Stimulated activated naive B cell treated with anti-CD40 and anti-IgM and Interleukin-4, amounts not matched to agents 10 μg/mL and 1 μg/mL and 100 μg/mL, for 72 hours (primary cell): ENCODE measurements at places on chromosomes 1 and 21.
A peak's percentile ranks its signal among the peaks of the same experiment; 100 is the strongest.

GRCh38 chr1:43919906-43920305 lies 13.7 kb upstream of the ARTN start:
- no peak for DNase-seq

DNA sequence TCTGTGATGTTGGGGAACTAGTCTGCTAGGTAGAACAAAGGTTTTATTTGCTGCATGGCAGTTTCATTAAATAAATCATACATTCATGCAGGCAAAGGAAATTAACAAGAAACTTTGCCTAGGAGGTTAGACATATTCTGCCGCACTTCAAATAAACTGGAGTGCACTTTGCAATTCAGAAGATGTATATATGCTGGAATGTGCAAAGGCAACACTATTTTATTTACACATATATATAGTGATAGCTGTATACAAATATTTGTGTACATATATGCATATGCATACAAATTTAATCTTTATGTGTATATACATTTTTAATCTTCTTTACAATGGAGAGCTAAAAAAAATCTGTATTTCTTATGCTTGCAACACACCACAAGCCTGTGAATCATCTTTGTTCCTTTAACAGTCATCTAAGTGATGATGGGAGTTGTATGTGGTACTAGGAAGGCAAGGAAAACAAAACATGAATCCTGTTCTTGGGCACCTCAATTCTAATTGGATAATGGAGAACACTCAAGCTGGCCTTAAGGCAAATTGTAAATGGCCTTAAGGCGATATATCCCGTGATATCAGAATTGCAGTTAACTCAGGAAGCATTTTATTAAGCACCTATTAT lies 605.8 kb upstream of the CAMK1G start:
- DNase-seq, result no peak

DNA sequence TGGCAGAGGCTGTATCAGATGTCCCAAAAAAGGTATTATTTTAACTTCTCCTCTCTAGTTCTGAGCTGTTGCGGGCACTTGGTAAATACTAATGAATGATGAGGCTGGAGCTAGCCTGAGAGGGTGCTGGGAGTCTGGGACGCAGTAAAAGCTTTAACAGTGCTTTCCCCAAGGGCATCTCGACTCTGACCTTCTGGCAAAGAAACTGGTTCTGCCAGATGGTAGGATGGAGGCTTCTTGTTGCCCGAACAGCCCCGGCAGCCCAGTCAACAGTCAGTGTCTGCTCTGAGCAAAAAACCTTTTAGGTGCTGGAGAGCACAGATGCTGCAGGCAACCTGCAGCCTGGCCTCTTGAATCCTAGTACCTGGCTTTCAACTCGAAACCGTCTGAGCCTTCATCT lies 2.5 kb upstream of the PNRC2 start:
- no peak for DNase-seq

DNA sequence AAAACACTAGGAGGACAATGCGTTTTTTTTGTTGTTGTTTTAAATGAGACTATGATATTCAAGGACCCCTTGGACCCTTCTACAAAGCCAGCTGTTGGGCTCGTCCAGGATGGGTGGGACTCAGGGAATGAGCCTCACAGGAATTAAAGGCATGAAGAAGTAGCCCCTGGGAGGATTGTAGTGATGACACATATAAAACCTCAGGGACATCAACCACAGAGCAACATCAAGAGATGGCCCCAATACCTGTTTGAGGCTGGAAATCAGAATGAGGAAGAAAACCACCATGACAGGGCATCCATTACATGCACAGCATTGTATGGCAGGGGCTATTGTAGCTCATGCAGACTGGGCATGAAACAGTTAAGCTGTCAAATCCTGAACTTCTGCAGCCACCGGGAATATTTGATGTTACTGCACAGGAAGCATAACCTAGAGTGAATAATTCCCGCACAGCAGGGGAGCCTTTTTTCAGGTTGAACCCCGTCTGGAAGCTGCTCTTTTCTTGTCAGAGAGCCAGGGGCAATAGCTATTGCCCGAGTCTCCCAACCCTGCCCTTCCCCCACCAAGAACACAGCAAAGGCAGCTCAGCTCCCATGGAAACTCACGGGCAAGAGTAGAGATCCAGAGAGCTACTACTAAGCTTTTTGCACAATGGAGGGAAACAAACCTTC lies 140.2 kb upstream of the FGGY start:
- DNase-seq, result no peak

GRCh38 chr1:15738416-15739113 lies 2.5 kb downstream of the SLC25A34 start:
- DNase-seq, result no peak

GRCh38 chr21:41868062-41868710 lies 11.0 kb downstream of the PRDM15 start:
- DNase-seq, result peak; percentile 45

DNA sequence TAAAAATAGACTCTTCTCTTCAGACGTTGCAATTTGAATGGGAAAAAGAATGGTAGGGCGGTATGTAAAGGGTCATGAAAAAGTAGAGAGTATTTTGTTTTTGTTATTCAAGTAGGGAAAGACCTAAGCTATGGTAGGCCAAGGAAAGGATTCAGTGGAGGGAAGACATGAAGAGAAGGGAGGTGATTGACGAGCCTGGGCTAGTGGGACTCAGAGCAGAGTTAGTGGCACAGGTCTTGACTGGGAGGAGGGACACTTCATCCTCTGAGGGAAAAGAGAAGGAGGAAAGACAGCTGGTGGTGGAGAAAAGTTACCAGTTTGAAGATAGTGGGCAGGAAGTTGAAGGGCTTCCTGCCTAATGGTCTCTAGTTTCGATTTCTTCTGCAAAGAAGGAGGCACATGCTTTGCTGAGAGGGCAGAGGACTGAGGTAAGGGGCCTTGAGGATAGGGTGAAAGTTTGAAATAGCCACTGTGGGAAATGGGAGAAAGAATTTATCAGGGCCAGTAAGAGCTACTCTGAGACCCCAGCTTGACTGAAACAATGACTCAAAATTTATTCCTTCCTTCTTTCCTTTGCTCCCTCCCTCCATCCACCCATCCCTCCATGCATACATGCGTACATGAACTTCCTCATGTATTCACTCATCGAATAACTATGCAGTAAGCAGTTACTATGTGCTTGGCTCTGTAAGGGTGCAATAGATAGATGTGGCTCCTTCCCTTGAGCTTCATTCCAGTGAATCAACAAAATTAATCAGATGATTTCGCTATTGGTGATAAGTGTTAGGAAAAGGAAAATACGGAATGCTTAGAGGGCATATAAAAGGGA lies 4.2 kb downstream of the CD48 start:
- DNase-seq, result no peak

DNA sequence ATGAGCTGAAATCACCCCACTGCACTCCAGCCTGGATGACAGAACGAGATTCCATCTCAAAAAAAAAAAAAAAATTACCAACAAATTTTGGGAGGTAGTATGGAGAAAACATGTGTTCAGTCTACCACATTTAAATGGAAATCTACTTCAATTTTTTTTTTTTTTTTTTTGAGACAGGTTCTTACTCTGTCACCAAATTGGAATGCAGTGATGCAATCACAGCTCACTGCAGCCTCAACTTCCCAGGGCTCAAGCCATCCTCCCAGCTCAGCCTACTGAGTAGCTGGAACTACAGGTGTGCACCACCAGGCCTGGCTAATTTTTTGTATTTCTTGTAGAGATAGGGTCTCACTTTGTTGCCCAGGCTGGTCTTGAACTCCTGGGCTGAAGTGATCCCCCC lies 82.1 kb downstream of the GFI1 start:
- DNase-seq, result no peak

GRCh38 chr1:41098730-41099460 lies 77.4 kb upstream of the SLFNL1 start:
- no peak for DNase-seq

- DNase-seq, result no peak
These were observed 82.7 kb upstream of the KCTD3 start for GRCh38 chr1:215484171-215484939.

- no peak for DNase-seq
These were observed 16.3 kb downstream of the PADI3 start for GRCh38 chr1:17265162-17265561.

GRCh38 chr1:227174164-227174563 lies 144.1 kb downstream of the CDC42BPA start:
- DNase-seq, result no peak

GRCh38 chr1:167207940-167208623 lies 12.6 kb upstream of the POU2F1 start:
- DNase-seq, result no peak

- no peak for DNase-seq
These were observed 8.7 kb upstream of the PIK3C2B start for GRCh38 chr1:204503122-204503912.

DNA sequence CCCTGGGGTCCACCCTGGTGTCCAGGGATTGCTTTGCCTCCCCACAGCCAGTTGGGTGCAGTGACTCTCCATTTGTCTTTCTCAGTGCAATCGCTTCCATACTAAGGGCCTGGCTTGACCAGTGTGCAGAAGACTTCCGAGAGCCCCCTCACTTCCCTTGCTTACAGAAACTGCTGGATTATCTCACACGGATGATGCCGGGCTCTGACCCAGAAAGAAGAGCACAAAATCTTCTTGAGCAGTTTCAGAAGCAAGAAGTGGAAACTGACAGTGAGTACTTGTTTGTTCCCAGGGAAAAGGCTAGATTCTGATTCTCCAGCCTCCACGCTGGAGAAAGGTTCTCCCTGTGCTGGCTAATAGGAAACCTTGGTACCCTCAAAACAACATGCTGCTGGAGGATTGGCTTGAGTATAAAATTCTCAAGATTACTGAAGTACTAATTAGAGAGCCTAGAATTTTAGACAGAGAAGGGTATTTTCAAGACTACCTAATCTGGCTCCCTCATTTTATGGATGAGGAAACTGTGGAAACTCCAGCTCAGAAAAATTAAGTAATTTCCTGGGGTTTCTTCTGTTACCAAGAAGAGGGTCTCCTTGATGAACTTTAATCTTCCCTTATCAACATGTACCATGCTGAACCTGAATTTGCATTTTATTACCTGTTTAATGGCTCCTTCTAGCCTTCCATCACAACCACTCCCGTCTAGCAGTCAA lies 75.8 kb downstream of the RGL1 start:
- DNase-seq, result no peak

GRCh38 chr1:169193191-169193850 lies 86.8 kb downstream of the ATP1B1 start:
- no peak for DNase-seq

- no peak for DNase-seq
These were observed 107.9 kb downstream of the ZNF648 start for GRCh38 chr1:181953596-181953995.

GRCh38 chr1:197686702-197687355 lies 88.5 kb downstream of the DENND1B start:
- DNase-seq, result no peak

DNA sequence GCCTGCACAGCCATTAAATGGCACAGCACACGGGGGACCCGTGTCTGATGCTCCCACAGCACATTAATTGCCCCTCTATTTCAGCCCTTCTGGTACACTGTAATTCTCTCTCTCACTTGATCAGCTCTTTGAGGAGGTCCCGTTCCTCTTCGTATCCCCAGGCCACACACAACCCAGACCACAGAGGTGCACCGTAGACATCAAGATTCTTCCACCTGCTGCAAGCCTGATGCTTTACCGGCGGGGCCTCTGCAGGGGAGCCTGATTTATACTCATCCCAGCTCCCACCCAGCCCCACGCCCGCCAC lies 759 bp downstream of the SMYD3 start:
- DNase-seq, result no peak

DNA sequence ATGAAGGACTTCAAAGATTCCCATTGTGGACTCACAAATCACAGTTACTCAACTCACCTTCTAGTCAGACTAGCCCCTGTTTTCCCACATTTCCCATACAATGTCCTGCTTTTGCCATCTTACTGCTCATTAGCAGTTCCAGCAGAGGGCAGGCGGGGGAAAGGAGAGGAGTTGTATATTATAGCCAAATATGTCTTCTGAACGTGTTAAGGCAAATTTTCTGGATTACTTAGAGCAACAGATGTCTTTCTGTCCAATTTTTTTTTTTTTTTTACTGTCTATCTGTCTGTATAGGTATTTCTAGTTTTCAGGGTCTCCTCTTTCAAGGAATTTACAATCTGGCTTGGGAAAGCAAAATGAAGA lies 29.9 kb upstream of the DDAH1 start:
- DNase-seq, result no peak

- DNase-seq, result no peak
These were observed 69.6 kb downstream of the UBIAD1 start for GRCh38 chr1:11342621-11343032.

- DNase-seq, result no peak
These were observed 7.0 kb downstream of the EPHX1 start for GRCh38 chr1:225816643-225817538.

- no peak for DNase-seq
These were observed 99.4 kb upstream of the ARHGEF16 start for GRCh38 chr1:3355089-3355488.

DNA sequence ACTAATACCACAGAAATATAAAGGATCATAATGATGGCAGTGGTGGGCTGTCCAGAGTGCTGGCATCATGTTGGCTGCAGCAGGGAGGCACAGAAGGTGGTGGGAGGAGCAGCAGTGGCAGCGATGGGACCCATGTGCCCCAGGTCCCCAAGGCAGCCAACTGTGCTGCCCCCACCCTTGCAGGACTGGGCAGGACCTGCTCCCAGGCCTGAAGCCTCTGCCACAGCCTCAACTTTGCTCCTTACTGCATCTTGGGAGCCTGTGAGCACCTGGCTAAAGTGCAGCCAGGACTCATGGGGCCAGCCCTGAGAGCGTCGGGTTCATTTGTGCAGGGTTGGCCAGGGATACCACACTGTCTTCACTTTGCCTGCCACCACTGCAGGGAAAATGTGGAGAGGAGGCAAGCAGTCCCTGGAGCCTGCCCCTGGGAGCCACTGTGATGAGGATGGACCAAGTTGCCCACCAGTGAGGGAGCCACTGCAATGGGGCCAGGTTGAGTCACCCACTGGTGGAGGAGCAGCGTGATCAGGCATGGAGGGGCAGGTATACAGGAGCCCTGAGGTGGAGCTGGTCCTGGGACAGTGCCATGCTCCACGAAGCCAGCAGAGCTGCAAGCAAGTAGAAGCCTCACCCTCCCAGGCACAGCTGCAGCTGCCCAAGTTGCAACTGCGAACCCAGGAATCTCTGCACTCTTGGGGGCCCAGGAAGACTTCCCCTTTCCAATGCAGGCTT lies 25.3 kb upstream of the DENND1B start:
- no peak for DNase-seq

- no peak for DNase-seq
These were observed 183.5 kb downstream of the ZZZ3 start for GRCh38 chr1:77498918-77499317.

DNA sequence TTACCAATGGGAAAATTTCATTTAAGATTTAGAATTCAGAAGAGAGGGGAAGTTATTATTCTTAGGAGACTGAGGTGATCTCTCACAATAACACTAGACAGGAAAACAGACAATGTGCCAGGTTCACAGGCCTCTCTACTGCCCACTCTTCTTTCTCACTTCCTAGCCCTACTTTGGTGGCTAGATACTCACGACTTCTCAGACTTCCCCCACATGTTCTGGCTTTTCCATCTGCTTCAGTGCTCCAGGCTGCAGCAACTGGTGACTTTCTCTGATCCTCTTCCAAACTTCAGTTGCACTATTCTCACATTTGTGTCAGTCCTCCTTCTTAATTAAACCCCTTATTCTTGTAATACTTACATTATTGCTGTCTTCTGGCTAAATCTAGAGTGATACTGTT lies 208.7 kb upstream of the KCTD3 start:
- DNase-seq, result no peak

- DNase-seq, result no peak
These were observed 30.6 kb upstream of the COL6A1 start for GRCh38 chr21:45950740-45951515.
